ENCODE measurements at places on chromosomes 12 and 14.

DNA sequence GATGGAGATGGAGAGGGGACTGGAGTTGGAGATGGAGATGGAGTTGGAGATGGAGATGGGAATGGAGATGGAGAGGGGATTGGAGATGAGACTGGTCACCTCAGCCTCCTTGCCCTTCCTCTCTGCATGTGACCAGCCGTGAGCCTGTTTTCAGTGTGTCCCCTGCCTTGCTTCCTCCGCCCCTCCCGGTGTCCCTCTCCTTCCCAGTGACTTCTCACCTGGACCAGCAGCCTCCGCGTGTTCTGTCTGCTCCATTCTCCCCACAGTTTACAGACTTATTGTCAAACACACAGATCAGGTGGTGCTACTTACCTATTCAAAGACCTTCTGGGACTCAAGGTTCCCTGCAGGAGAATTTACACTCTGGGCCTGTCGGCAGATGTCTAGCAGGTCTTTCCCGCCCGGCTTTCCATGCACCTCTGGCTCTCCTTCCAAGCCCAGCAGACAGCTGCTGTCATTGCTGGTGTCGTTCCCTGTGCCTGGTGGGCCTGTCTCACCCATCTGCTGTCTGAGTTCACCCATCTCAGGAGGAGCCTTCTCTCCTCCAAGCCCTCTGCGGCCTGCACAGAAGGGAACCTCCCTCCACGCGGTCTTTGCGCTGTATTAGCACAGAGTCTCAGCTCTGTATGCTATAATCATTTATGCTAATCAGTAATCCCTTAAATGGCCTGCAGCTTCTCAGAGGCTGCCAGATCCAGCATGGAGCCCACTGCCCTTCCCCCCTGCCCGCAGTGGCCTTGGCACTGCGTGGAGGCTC, 62.1 kb downstream of the ADGRD1 start:
- no peak for DNase-seq

DNA sequence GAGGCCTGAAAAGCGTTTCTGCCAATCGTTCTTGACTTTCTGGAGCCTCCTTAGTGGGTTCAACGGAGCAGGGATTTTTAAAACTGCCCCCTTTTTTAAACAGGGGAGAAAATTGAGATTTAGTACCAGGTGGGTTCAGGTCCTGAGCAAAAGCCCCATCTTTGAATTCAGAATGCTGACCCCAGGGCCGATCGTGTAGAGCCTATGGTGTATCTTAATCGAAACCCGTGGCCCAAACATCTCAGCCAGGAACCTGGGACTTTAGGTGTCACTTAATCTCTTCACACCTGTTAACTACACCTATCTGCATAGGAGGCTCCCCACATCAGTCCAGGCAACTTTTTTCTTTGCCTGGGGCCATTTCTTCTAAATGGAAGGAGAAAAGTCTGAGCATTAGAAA, 6.4 kb upstream of the TBX5 start:
- no peak for DNase-seq

- no peak for DNase-seq
Observed at GRCh38 chr14:100075681-100076080, 10.5 kb downstream of the EVL start.

DNA sequence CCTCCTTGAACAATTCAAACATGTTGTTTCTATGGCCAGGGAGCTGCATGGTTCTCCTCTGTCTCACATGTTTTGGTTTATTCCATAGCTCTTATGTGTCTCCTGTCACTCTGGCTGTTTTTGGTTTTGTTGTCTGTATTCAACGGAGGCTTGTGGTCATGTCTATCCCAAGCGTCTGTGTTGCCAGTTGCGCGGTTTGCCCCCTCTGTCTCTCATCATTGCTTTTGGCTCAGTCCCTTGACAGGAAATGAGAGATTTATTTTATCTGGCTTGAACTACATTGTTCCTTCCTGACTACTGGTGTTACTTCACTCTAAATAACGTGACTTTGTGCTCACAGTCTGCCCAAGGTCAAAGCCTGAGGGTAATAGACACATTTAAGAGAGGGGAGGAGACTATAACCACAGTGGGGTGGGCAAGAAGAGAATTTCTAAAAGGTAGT, 96.4 kb upstream of the SOX5 start:
- DNase-seq, result no peak

DNA sequence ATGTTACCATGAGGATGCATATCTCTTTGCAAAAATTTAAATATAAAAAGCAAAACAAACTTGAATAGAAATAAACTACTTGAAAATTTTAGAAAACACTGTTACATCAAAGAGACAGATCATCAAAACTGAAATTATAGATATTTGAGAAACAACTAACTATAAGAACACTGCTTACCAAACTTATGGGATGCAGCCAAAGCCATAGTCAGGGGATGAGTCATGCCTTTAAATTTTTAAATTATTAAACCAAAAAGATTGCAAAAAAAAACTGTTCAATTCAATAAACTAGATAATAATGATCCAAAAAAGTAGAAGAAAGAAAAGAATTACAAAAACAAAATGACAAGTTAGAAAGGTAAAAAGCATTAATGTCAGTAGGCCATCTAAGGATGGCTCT, 7.5 kb downstream of the BDKRB2 start:
- no peak for DNase-seq

GRCh38 chr14:52185178-52185577, 82.3 kb upstream of the PTGDR start:
- no peak for DNase-seq

GRCh38 chr12:78864870-78865463, 393 bp downstream of the SYT1 start:
- peak; percentile 12 for DNase-seq

- no peak for DNase-seq
Observed at GRCh38 chr14:33282331-33283230, 343.9 kb downstream of the NPAS3 start.

DNA sequence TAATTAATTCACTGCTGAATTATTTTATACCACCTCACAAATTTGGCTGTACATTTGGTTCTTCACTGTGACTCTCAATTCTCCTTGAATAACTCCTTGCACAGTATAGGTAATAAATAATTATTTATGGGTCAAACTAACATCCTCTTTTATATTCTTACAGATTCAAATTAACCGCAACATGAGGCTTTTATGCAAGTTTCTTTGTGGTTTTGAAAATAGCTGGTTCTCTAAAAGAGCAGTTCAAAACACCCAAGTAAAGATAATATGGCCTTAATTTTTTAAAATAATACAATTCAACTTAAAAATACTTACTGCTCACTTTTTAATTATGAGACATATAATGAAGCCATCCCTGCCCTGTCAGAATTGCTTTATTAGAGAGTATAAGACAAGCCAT, 12.9 kb upstream of the TRIM9 start:
- no peak for DNase-seq

DNA sequence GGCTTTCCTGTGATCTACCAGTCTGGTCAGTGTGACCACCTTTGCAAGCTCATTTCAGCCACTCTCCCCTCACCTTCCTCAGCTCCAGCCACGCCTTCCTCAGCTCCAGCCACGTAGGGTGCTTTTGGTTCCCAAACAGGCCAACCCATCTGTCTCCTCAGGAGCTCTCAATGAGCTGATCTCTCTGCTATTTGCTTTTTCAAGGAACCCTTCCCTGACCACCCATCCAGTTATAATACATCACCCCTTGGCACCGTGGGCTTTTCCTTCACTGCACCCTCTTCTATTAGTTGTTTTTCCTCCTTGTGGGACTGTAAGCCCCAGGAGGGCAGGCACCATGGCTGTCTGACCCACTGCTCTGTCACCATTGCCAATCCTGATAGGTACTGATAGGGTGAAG, 2.3 kb upstream of the PRKCH start:
- no peak for DNase-seq

GRCh38 chr12:105946493-105946901, 192.3 kb downstream of the NUAK1 start:
- no peak for DNase-seq

DNA sequence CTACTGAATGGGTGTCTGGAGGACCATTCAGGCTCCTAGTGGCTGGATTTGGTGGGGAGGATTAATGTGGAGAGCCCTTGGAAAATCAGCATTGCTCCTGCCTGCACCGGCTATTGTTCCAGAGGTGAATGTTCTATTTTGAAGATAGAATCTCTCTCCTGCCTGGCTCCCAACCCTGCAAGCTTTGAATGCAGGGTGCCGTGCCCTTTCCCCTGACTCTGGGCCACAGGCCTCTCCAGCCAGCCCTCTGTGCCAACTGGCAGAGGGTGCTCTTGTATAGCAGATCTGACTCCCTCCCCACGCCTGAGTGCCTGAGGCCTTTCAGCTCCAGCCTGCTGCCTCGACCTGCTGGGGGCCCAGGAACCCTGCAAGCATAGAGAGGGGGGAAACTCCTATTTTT, 106.8 kb downstream of the TMEM260 start:
- no peak for DNase-seq

- no peak for DNase-seq
Observed at GRCh38 chr12:54350743-54351142, 13.5 kb downstream of the GPR84 start.

DNA sequence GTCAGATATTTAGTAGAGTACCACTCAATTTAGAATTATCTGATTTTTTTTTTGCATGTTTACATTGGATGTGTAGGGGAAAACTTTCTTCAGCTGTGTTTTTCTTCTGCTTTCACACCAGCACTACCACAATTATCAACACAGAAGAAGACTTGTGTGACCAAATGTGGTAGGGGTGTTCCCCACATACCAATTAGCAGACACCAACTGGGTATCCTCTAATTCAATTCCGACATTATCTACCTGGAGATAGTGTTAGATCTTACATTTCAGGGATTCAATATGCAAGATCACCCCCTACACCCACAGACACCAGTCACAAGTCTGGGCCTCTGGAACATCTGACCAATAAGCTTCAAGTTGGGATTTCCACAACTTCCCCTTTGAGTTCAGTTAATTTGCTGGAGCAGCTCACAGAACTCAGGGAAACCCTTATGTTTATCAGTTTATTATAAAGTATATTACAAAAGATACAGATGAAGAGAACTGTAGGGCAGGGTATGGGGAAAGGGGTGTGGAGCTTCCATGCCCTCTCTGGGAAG, 4.1 kb upstream of the KLRG1 start:
- no peak for DNase-seq

- no peak for DNase-seq
Observed at GRCh38 chr12:54723379-54724256, 75.5 kb upstream of the DCD start.

GRCh38 chr14:93045965-93046704, 69.6 kb downstream of the ITPK1 start:
- no peak for DNase-seq

GRCh38 chr14:27528328-27528727, 930.5 kb upstream of the NOVA1 start:
- peak; percentile 50 for DNase-seq

- no peak for DNase-seq
Observed at GRCh38 chr12:91819132-91819447, 326.6 kb downstream of the BTG1 start.

DNA sequence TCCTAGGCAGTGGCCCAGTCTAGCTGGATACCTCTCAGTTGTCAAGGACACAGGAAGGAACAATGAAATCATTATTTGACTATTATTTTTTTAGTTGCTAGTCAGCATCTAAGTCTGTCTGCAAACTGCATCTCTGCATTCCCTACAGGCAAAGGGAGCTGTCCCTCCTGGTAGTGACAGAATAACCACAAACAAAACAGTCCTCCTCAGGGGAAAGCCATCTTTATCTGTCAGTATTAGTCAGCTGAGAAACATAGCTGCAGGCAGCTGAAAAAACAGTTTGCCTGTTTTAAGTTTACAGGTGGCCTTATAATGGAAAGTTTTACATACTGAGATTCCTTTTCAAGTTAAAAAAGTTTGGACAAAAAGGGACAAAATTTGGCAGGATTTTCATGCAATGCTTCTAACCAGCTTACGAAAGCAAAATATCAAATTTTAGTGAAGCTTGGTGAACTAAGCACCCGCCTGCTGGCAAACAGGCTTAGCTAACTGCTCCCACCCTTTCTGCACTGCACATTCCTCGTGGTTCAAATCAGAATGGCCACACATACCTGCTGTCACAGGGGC, 29.5 kb downstream of the SLC25A21 start:
- DNase-seq, result no peak

DNA sequence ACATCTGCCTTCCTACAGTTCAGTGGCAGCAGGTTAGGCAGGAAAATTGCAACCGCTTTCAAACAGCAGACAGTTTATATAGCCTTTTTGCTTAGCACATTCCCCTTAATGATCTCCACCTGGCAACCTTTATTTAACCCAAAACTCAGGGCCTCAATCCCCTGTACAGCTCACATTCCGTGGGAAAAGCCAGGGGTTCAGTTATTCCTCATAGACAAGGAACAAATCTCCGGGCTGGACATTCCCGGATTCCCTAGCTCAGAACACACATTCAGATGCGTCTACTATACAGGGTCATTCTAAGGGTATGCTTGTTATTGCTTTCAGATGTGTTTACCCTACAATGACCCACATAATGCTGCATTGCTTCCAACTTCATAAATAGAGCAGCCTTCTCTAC, 73.8 kb upstream of the DCN start:
- no peak for DNase-seq

DNA sequence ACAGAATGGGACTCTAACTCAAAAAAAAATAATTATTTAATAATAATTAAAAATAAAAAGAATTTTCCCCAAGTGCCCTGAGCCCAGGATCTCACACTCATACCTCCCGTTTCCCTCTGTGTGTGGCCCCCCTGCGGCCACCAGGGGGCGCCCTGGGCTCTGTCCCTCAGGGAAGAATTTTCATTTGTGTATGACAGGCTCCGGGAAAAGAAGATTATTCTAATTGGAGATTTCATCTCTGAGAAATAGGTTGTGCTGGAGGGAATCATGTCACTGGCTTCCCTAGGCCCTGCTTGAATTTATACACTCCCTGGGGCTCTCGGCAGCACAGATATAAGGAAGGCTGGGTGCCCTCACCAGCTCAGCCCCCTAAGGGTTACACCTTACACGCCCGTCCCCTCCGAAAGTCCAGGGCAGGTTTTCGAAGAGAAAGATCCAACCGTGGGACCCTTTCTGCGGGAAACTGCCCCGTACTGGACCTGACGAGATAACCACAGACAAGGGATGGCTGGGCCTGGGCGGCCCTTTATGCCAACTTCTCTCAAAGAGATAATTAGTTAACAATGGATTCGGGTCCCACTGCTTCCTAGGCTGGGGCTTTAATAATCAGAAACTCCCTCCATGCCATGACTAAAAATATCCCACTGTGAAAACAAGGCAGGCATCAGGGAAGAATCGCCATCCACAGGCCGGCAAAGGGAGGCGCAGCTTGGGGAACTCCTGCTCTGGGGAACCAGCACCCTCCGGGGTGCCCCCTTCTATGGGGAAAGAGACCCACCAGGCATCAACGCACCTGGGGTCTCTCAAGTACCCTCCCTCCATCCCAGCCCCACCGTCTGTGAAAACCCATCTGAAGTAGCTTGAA, 80.7 kb downstream of the KDM2B start:
- peak; percentile 86 for DNase-seq

- no peak for DNase-seq
Observed at GRCh38 chr12:103093499-103094106, 136.1 kb downstream of the ASCL1 start.

Data from HEK293T (cell line).